ENCODE measurements at places on chromosomes 12 and 14.

GRCh38 chr14:71753976-71754375 is 178.3 kb upstream of the RGS6 start:
- DNase-seq: no peak

GRCh38 chr14:81401420-81402122 is 1.4 kb upstream of the STON2 start:
- no peak for DNase-seq

DNA sequence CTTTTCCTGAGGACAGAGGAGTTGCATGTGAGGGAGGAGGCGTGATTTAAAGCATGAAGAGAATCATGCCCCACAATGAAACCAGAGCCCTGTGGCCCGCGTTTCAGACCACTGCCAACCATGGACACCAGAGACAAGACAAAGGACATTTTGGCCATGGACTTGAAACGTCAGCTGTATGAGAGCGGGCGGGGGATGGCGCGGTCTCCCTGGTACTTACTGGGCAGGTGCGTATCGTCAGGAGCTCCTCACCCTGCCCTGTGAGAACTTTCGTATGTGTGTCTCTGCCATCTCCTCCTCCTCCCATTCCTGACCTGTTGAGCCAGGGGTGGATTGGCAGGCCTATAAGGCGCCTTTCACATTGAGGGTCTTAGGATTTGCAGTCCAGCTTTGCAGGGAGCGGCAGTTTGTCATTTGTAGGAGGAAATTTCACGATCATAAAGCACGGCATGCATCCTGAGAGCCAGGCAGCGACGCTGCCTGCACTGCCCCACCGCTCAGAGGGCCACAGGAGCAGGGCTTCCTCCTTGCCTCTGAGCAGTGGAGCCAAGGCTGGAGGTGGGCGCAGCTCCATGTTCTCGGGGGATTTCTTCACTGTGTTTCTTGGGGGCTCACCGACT is 22.2 kb downstream of the SFSWAP start:
- DNase-seq: no peak

DNA sequence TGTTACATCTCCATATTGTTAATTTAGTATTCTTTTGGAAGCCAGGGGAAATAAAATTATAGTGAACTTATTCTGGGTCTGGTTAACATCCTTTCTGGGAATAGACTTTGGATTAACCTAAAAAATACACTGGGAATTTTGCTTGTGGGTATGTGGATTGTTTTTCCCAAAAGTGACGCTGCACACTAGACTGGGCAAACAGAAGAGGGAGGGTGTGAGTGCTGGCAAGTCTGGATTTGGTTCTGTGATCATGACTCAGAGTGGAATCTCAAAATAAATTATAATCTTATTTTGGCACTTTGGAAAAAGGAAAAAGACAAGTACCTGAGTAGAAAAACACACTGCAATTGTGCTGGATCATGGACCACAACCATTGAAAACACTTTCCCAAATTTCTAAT is 15.2 kb upstream of the LUM start:
- no peak for DNase-seq

Measured in central memory CD4-positive, alpha-beta T cell (primary cell).